ENCODE measurements at places on chromosomes 7 and 10. TPM values are rescaled to one million over a fixed set of nuclear protein-coding genes. Genes with fewer than 3 reads are reported as not detected.
A peak's percentile ranks its signal among the peaks of the same experiment; 100 is the strongest.

SYT15 gene
- total RNA-seq = 1.7 TPM

- no peaks in the 10 kb centered on the region for H3K4me1 ChIP-seq
- no peak for DNase-seq
- no peaks in the 10 kb centered on the region for H3K36me3 ChIP-seq
- H3K27ac ChIP-seq = no peak overlapping the region
- H3K27me3 ChIP-seq = no peaks in the 10 kb centered on the region
Observed at GRCh38 chr7:721619-722248, 4.8 kb upstream of the DNAAF5 start.

GRCh38 chr7:11193131-11193867, 219.6 kb downstream of the PHF14 start:
- no peak overlapping the region for H3K27ac ChIP-seq
- H3K4me1 ChIP-seq = no peaks in the 10 kb centered on the region
- peak overlapping the region; percentile 56 for H3K4me3 ChIP-seq
- no peaks in the 10 kb centered on the region for H3K27me3 ChIP-seq

DNA sequence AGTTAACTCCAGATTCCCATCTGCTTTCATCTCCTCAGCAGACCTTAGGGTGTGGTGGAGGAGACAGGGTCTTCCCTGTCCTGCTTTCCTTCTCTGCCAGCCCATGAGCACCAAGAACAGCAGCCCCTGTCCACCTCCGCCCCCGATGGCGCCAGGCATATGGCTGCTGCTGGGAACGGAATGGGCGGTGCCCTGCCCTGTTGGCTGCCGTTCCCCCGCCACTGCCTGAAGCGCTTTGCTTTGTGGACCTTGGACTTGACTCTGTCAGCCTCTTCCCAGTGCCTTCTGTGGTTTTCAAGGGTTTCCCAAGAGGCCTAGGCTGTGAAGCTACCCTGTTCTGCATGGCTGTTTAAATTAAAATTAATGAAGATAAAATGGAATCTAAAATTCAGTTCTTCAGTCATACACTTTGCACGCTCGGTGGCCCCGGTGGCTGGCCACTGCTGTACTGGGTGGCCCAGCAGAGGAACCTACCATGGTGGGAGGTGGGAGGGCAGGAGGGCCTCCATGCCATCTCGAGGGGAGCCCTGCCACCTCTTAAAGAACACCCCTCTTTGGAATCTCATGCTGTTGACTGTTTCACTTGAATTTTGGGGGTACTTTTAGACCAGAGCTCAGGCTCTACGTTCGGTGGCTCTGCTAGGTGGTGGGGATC, 78.7 kb downstream of the NKX6-2 start:
- no peak for DNase-seq
- H3K4me3 ChIP-seq = no peak overlapping the region

GDF2 gene
- not detected for total RNA-seq

DNA sequence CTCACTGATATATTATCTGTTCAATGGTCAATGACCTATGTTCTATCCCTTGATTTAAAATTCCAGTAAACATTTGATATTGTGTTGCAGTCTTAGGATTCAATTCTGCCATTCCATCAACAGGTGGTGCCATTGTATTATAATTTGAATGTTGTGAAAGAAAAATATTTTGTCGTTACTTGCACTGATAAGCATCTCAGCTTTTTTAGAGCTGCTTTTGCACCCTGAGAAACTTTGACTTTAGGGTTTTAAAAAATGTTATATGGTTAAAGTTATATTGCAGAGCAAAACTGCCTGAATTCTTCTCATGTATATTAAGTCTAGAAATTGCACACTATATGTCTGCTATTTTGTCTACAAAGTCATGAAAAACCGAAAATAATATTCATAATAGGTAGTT, 18.8 kb upstream of the MINDY3 start:
- no peaks in the 10 kb centered on the region for H3K4me1 ChIP-seq
- DNase-seq = no peak
- H3K4me3 ChIP-seq = no peak overlapping the region
- no peaks in the 10 kb centered on the region for H3K36me3 ChIP-seq
- H3K27ac ChIP-seq = no peak overlapping the region
- no peaks in the 10 kb centered on the region for H3K27me3 ChIP-seq

DNA sequence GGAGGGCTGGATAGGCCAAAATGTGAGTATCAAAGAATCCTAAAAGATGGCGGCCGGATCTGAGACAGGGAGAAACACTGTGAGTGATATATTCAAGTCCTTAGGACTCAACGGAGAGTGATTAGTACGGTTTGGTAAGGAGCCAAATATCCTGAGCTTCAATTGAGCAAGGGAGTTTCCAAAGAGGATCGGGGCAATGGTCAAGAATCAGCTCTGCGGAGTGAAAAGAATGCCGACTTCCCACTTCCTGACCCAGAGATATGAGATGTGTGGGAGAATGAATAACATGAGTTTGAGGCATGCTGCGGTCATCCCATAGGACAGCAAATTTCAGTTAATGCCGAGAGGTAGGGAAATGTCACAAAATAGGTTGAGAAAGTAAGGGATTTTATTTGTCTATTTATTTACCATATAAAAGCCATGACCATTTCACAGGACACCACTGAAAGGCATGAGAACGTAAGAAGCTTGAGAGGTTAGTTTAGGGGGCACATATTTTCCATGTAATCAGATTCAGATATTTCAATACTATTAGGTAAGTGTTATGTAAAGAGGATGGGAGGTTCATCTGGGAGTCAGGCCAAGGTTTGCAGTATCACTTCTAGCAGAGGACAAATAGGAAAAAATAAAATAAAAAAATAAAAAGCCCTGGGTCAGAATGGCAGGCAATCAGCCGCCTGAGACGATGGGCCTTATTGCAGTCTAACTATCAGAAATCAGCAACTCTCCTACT, 165.6 kb downstream of the HGF start:
- no peak for DNase-seq
- no peaks in the 10 kb centered on the region for H3K4me1 ChIP-seq
- no peaks in the 10 kb centered on the region for H3K27me3 ChIP-seq
- H3K36me3 ChIP-seq = no peaks in the 10 kb centered on the region
- no peak overlapping the region for H3K4me3 ChIP-seq
- no peak overlapping the region for H3K27ac ChIP-seq

DNA sequence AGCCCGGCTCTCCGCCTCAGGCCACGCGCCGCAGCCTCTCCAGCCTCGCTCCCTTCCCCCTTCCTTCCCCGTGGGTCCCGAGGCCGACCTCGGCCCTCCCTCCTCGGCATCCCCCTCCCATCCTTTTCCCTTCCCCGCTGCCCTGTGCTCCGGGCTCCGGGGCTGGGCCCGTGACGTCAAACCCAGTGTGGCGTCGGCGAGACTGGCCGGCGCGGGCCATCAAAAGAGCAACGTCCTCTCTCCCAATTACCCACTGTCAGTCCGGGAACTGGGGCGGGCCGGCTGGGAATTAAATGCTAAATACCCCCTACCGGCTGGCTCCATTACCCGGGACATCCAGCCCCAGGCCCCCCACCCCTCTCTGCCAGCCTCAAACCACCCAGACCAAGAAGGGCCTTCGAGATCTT, 2.6 kb upstream of the GATA3 start:
- H3K36me3 ChIP-seq = no peaks in the 10 kb centered on the region
- DNase-seq = no peak

- peak; percentile 60 for DNase-seq
- no peak overlapping the region for H3K27ac ChIP-seq
- no peaks in the 10 kb centered on the region for H3K27me3 ChIP-seq
- H3K4me1 ChIP-seq = no peaks in the 10 kb centered on the region
- peak overlapping the region; percentile 22 for H3K4me3 ChIP-seq
Observed at GRCh38 chr7:151051108-151051507, 2.8 kb downstream of the ASIC3 start.

SRGN gene
- total RNA-seq = 43.4 TPM

GRCh38 chr10:11578802-11579255, 32.6 kb downstream of the USP6NL start:
- H3K27me3 ChIP-seq = no peaks in the 10 kb centered on the region
- DNase-seq = no peak
- no peak overlapping the region for H3K27ac ChIP-seq

LRRC4 gene
- total RNA-seq = 3.2 TPM

DNA sequence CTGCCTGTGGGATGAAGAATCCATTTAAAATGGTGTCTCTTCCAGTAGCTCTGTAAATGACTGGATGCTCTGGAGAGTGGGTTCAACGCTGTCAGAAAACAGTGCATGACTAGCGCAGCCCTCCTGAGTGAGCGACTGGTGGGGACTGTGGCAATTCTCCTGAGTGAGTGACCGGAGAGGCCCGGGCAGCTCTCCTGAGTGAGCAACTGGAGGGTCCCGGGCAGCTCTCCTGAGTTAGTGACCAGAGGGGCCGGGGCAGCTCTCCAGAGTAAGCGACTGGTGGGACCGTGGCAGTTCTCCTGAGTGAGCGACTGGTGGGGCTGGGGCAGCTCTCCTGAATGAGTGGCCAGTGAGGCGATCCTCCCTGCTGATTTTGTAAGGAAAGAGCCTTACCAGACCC, 85.5 kb downstream of the WDR37 start:
- DNase-seq = no peak
- H3K4me1 ChIP-seq = no peaks in the 10 kb centered on the region
- no peak overlapping the region for H3K4me3 ChIP-seq
- no peaks in the 10 kb centered on the region for H3K36me3 ChIP-seq
- no peaks in the 10 kb centered on the region for H3K27me3 ChIP-seq
- H3K27ac ChIP-seq = no peak overlapping the region

GRCh38 chr10:27150261-27150660, 3.9 kb downstream of the YME1L1 start:
- H3K4me1 ChIP-seq = peaks cover 15% of the 10 kb centered on the region
- no peak for DNase-seq
- H3K36me3 ChIP-seq = peaks cover 3% of the 10 kb centered on the region
- no peak overlapping the region for H3K4me3 ChIP-seq
- H3K27ac ChIP-seq = no peak overlapping the region

LBX1 gene
- total RNA-seq = 6.2 TPM

DPYSL4 gene
- total RNA-seq = 0.86 TPM

ZNF746 gene
- 12.7 TPM for total RNA-seq

DNA sequence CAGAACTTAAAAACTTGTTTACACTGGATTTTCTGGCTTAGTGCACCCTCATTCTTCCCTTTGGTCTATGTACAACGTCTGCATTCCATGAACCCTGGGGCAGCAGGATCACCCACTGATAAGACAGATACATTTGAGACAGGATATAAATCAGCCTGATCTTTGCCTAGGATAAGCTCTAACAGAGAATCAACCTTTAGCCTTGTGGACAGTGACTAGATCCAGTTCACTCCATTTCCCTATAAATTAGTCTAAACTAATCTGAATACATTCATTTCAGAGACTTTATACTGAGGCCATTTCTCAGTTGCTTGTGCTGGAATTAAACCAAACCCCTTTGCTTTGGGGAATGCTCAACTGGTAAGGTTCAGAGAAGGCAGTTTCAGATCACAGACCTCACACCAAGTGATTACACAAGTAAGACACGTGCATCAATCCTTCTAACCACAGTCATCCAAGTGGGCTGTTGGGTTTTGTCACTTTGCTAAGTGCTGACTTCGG, 639.8 kb upstream of the FZD8 start:
- no peaks in the 10 kb centered on the region for H3K36me3 ChIP-seq
- no peak for DNase-seq
- no peaks in the 10 kb centered on the region for H3K4me1 ChIP-seq
- no peaks in the 10 kb centered on the region for H3K27me3 ChIP-seq

ARF5 gene
- 78.7 TPM for total RNA-seq
